BJ (cell line): ENCODE measurements at places on chromosomes 3 and 15.

- no peak for DNase-seq
Observed at GRCh38 chr3:17135696-17136095, 250.9 kb downstream of the PLCL2 start.

- DNase-seq: no peak
Observed at GRCh38 chr3:71022551-71023335, 560.8 kb downstream of the FOXP1 start.

GRCh38 chr3:47512416-47513124, 942 bp downstream of the ELP6 start:
- no peak for DNase-seq

DNA sequence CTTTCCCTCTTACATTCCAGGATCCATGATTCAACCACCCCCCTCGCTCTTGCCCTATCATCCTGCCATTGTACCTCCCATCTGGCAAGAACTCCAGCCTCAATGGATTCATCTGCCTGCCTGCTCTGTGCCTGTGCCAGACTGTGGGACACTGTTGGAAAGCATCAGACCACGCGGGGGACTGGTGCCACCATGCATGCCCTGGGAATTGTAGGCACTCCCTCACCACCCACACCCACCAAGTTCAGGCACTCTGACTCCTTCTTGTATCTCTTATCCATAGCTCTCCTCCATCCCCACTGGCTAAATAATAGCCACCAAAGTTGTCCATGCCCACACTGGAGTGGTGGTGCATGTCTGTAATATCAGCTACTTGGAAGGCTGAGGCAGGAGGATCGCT, 143.8 kb downstream of the TPRA1 start:
- no peak for DNase-seq

- no peak for DNase-seq
Observed at GRCh38 chr3:185188816-185189215, 36.0 kb upstream of the C3orf70 start.

DNA sequence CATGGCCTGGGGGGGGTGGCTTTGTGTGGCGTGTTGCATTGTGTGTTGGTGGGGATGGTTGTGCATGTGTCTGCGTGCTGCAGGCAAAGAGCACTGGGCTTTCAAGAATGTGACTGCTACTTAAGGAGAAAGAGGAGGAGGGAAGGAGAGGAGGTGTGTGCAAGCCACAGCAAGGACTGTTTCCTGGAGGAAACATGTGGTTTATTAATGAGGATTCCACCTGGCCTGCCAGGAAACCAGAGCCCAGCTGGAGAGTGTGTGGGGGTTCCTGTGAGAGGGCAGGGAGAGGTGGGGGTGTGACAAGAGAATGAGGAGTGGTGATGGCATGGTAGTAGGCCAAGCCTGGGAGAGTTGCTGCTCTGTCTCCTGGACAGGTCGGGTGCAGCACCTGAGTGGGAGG, 258.1 kb upstream of the ROPN1 start:
- no peak for DNase-seq

DNA sequence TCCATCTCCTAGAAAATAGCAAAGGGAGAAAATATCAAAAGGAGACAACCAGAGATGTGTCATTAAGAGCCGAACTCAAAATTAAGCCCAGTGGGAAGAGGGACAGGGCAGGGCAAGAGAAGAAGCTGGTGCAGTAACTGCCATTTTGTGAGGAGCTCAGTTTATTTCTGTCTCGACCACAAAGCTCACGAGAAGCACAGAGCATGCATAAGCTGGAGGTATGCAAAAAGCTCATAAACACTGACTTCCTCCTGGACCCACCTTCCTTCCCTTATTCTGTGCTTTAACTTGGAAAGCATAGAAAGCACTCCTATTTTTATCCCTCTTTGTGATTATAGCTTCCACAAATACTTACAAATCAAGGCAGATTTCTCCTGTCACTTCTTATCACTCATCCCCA, 81.3 kb downstream of the DGKG start:
- no peak for DNase-seq

DNA sequence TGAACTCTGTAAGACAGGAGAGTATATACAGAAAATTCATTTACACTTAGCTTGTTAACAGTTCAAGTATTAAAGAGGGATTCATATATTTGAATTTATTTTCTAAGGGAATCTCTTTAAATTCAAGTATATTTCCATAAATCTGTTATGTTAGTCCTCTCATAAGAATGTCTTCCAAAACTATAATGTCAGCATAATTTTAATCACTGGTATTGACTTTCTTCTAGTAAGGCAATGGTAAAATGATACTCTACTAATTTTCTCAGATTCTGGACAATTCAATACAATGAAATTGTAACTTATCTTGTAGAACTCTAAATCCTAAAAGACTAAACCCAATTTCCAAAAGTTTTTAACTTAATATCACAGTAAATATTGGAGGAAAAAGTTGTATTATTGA, 66.3 kb upstream of the EPHA6 start:
- no peak for DNase-seq

DNA sequence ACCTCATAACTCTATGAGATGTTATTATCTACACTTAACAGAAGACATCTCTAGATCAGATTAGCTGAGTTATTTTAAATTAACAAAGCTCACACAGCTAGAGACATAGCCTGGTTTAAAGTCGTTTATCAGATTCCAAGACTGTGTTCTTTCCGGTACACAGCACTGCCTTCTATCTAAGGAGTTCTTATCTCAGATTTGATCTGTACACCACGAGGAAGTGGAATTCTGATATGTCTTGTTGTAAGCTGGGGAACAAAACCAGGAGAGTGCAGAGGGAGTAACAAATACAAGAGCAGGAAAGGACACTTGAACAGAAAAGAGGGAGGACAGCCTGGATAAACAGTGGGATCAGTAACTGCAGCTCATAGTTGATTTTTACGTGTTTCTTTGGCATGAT, 61.7 kb upstream of the KCNMB2 start:
- DNase-seq: no peak

DNA sequence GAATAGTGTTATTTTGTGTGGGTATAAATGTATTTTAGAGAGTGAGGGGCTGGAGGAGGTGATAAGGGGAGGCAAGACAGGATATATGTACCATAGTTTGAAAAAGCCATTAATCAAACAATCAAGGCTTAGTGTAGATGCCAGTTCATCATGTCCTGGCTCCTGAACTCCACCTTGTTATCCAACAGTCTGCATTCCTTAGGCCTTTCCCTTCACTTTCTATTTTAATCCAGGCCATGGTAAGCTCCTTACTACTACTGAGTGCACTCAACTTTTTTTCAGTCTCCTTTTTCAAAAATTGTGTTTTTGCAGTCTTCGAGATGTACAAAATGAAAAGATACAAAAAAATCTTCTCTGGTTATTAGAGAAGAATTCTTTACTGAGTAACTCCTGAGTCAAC, 700.5 kb upstream of the NAALADL2 start:
- DNase-seq: no peak

GRCh38 chr15:86165265-86166211, 85.9 kb downstream of the AGBL1 start:
- DNase-seq: no peak

DNA sequence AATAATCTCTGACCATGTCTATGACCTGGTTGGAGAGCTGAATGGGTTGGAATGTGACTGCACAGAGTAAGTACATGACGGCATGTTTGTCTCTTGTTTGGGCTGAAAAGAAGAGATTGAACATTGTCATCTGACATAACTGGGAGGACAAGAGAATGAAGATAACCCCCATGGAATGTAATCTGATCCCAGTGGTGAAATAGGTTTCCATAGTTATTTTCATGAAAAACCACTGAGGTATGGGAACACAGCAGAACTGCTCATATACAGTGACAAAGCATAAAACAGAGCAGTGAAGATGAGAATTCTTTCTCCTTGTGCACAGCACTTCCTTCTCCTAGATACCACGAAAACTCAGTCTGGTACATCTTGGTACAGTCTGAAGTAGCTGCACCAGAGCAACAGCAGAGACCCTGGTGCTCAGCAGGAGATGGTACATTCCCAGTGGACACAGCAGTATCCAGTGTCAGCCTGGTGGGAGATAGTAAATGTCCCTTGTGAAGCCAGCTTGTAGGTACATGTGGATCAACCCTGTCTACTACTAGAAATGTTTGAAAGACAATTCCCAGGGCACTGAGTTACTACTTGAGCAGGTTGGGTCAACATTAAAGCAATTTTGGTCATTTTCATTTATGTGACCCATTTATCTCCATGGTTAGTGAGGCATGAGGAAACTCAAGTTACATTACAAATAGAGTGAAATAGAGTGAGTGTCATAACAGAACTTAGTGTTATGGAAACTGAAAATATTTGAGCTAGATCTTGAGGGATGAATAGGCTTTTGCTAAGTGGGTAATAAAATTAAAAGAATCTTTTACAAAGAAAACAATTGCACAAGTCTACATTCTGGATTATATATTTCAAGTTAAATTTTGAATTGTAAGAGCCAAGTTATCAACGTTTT, 178.3 kb downstream of the SUCNR1 start:
- DNase-seq: peak; percentile 66

GRCh38 chr15:29090617-29091466, 178.8 kb downstream of the NSMCE3 start:
- DNase-seq: no peak

GRCh38 chr3:191290311-191291025, 38.7 kb upstream of the CCDC50 start:
- no peak for DNase-seq

DNA sequence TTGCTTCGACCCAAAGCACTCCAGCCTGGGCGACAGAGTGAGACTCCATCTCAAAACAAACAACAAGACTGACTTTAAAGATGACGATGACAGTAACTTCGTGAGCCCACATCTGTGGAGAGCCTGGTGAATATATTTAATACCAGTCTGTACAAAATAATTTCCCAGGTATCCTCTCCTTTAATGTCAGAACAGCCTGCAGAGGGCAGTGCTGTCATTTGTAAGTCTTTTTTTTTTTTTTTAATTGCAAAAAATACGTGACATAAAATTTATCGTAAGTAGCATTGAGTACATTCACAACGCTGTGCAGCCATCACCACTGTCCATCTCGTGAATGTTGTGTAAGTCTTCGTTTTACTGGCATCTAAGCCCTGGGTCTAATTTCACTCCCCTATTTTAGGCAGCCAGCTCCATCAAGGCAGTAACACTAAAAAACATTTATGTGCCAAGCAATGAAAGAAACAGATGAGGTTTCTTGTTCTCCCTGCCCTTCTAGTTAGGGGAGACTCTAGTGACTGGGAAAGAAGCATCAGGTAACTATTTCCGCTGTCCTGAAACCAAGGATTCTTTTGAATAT, 1.4 kb downstream of the HTD2 start:
- DNase-seq: no peak

DNA sequence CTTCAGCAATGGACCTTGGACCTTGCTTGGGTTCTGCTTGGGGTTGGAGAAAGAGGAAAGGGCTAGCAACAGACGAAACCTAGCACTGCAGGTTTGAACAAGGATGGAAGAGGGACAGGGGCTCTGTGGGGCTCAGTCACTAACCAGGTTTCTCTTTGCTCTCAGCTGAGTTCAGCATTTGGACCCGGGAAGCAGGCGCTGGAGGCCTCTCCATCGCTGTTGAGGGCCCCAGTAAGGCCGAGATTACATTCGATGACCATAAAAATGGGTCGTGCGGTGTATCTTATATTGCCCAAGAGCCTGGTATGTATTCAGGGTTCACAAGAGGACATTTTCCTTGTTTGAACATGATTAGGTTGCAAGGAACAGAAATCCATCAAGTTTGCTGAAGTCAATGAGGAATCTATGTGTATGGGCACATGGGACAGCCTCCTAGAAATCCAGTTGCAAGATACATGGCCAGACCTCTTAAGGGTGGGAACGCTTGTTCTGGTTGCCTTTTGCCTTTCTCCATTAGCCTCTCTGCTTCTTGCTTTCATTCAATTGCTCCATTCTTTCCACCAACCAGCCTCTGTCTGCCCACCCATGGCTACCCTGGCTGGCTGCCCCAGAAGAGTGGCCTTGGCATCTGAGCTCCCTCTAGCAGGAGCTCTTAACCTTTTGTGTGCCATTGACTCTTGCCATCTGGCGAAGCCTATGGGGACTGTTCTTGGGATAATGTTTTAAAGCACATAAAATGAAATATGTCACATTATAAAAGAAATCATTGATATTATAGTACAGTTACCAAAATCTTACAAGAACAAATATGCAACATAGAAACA, 55.9 kb downstream of the DNASE1L3 start:
- DNase-seq: no peak

DNA sequence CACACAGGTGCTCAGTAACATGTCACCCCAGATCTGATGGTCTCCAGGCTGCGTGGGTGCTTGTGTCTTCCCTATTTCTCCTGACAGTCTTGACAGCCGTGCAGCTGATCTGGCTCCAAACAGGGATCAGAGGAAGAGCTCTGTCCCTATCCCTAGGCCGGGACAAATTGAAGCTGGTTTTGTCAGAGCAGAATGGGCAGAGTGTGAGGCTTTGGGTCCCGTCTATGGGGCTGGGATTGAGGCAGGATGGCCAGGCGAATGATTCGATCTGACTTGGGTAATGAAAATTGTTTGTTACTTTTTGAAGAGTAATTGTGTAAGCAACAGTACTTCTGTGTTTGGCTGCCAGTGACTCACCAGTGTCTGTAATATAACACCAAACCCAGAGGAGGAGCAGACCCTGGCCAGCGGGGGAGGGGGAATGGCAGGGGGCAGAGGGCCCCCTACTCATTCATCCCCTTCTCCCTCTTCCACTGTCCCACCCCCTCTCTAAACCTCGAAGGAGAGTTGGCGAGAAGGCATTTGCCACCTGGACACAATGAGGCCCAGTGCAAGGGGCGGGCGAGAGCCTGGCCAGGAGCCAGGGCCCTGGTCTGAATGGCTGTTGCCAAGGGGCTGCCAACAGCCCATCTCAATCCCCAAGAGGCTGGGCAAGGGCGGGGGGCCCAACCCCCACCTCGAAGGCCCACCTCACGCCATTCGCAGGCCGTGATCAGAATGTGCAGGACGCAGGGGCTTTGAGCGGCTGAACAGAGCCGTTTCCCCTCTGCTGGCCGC, 4.9 kb upstream of the MAGEF1 start:
- DNase-seq: no peak

GRCh38 chr3:183317886-183318865, 65.1 kb downstream of the B3GNT5 start:
- no peak for DNase-seq

DNA sequence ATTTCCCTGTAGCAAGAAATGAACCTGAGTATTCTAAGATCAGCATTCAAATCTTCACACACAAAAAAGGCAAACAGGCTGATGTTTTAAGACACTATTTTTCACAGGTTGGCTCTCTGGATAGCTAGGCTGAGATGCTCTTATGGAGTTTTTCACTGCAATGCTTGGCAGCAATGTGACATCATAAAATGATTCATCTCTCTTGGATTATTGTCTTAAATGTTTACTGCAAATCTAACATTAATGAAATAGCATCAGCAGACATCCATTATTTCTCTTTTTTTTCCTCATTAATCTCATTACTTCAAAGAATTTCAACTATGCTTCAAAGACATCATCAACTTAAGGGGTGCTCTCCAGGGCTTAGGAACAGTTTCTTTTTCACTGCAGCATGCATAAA, 23.6 kb upstream of the SSUH2 start:
- peak; percentile 34 for DNase-seq
